NCI-H446 (cell line): ENCODE measurements at places on chromosomes 2 and 18.

GRCh38 chr2:136013136-136013685, 27.8 kb upstream of the DARS1 start:
- no peak for DNase-seq

DNA sequence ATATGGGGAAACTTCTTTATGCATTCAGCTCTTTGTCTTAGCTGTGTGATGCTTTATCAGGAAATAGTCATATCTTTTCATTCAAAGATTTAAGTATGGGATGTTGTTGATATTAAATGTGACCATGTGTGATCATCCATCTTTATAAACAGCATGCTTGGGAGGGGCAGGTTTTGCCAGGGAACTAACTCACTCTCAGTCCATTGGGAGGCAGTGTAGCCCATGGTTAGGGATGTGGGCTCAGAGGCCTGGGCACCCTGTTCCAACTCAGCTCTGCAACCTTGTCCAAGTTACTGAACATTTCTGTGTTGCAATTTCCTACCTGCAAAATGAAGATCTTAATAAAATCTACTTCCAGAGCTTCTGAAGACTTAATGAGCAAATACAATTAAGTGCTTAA, 92.0 kb upstream of the BCL2L11 start:
- peak; percentile 0 for DNase-seq

DNA sequence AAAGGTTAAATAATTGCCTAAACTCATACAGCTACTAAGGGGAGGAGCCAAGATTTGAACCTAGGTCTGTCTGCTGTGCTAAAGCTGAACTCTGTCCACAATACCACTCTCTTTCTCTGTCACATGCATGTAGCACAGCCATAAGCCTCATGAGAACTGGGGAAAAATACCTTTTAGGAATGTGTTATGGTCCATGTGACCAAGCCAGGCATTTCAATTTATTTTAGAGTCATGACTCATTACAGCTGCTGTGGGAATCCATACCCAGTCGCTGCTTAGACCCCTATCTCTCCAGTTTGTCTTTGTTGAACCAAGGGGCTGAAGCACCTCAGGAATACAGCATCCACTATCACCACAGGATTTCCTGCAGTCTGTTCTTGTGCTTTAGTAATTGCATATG, 200.0 kb upstream of the SIX3 start:
- DNase-seq, result no peak

DNA sequence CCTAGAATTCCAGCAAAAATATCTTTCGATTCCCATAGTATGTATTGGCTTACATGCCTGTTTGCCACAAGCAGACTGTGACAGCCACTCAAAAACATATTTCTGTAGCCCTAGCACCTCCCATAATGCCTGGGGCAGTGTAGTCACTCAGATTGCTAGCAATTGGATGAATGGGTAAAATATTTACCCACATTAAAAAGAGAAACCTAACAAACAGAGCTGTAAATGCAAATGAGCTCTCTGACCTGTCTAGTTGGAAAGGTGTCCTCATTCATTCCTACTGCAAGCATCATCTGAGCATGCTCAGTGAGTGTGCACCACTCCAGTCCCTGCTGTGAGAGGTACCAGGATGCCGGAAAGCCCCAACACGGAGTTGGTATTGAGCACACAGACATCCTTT, 234.0 kb upstream of the RAB12 start:
- DNase-seq, result no peak

DNA sequence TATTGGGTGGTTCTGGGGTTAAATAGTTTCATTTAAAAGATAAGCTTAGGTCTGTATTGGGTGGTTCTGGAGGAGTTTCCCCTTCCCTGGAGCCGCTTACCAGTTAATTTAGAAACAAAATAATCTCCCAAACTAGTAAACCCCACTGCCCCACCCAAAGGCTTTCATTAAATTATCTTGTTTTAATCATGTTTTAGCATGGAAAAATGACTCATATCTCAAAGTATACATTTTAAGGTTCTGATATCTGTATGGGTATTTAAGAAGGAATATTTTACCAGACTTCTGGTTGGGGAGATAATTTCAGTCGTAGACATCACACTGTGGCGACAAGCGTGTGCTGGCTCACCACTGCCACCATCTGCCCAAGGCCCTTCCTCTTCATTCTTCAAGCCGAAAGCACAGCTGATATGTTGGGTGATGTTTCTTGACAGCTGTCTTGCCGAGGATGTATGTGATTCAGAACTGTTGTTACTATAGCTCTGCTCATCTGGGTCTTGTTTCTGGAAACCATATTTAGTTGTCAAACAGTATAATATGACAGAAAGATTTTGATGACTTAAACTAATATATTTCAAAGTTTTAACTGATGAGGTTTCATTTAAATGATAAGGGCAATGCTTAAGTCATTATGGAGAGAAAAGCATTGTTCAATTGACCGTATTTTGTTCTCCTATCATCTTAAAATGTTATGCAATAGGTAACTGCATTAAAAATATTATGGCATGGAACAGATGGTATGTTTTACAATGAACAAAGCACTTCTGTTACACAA, 5.1 kb downstream of the FIGLA start:
- DNase-seq, result peak; percentile 46

DNA sequence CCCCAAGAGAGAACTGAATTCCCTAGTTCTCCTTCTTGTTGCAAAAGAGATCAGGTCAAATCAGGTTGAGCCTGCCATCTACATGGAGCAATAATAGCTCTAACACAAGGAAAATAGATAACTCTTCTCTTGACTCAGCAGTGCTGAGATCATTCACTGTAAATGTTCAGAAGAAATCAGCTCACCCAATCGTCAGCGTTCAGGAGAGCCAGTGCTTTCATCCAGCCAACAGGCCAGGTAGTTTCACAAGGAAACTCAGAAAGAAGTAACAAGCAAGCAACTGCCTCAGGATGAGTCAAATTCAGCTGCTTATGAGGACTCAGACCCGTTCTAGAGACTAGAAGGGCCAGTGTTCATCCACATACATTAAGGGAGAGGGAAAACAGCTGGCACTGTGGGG, 5.9 kb downstream of the LMAN2L start:
- no peak for DNase-seq

GRCh38 chr2:29443151-29443550, 327.9 kb downstream of the CLIP4 start:
- DNase-seq, result peak; percentile 59

DNA sequence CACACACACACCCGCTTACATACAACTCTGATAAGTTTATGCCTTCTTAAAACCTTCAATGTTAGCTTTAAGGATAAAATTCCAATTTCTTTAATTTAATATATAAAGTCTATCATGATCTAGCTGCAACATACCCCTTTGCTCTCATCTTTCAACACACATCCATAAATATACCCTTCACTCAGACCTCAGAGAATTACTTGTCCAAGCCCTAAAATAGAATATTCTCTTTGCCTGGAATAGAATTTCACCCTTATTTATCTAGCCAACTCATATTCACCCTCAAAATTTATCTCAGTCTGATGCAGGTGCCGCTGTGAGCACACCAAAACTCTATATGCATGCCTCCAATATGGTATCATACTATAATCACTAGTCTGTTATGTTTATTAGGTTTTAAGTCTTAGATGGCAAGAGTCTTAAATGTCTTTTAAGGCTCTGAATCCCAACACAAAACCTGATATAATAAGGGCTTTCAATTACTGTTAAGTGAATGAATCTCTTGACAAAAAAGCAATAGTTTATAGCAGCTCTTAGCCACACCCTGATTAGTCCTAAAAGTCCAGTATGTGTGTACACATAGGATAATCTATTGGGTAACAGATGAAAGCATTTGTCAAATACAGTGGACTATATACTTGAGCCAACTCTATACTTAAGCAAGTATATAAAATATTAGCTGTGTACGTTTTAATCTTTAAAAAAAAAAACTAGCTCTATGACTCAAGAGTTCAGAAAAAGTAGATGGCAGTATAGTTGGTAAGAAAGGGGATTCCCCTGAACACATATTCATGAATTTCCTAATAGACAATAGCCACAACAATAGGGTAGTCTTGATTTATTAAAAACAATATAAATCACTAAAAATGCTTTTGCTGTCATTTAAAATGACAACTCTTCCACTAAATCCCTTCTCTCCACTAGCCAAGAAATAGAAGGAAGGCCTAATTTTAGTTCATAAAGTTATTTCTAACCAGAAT, 144.5 kb downstream of the EXOC6B start:
- no peak for DNase-seq

GRCh38 chr2:12941203-12941602, 224.5 kb downstream of the TRIB2 start:
- DNase-seq, result no peak

GRCh38 chr2:45774688-45775244, 123.3 kb downstream of the PRKCE start:
- no peak for DNase-seq

DNA sequence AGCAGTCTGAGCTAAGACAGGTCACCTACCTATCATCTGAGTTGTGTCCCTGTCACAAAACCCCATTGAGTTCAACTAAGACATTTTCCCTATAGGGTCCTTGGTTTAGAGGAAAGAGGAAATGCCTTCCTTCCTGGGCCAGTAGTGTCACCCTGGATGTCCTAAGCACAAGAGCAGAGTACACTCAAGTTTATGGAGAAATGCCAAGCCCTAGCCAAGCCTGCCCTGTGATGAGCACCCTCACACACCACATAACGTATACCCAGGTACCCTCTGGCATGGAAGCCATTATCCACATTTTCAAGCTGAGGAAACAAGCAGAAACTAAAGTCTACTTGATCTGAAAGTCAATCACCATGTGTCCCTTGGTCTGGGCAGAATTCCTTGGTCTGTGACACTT, 37.3 kb downstream of the SUCLG1 start:
- no peak for DNase-seq

DNA sequence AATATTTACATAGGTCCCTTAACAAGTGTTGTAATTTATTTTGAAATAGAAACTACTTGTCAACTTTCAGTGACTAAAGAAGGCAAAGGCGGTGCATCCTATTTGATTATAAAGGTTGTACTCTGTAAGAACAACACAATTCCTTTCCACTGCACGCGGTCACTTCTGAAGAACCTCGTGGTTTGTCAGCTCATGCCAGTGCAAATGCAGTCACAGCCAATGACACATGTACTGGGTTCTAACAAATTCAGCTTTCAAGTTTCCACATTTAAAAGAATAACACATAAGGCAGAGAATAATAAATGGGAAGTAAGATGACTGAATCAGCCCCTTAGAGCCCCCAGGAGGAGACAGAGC, 39.7 kb downstream of the CYB5A start:
- no peak for DNase-seq

DNA sequence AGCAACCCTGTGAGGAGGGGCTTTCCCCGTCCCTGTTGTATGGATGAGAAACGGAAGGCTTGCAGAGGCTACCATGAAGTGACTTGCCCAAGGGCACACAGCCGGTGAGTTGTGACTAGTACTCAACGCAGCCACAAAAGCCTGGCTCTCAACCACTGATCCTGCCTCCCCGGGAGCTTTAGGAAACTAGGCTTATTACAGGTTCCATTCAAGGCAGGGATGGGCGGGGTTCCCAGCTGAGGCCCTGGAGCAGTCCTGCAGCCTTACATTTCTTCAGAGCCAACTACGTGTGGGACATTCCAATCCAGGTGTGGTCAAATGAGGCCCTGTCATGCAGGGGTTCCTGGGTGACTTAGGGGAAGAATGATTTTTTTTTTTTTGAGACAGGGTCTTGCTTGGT, 59.6 kb downstream of the MEX3C start:
- no peak for DNase-seq

DNA sequence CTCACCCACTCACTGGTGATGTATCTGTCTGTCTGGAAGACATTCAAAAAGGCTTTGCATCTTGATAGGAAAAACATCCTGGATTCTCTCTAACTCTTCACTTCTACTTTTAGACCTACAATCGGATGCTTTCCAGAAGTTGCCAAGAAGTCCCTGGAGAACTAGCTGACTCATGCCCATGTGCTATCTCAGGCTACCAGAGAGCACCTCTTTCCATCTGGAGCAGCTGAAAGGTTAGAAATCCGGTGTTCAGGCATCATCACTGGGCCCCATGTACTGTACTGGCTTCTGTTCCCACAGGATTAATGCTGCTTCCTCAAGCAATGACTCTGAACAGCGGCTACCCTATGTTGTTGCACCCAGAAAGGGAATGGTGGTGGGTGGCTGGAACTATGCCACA, 259.0 kb downstream of the NBAS start:
- DNase-seq, result no peak

- DNase-seq, result no peak
These were observed 1.4 kb downstream of the SP110 start for GRCh38 chr2:230218421-230218820.

DNA sequence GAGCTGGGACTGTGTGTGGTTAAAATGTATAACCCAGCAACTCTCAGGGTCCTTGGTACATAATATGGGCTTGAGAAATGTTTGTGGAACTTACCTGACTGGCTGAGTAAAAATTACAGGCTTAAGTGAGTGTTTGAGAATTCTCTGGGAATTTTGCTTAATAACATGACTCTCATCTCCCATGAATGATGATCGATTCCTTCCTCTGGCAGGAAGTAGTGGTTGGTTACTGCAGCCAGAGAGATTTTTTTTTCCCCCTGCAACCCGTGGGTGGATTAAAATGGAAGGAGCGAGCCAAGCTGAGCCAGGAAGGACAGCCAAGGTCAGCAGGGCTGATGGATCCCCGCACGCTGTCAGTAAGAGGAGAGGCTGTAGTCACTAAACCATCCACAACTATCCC, 40.6 kb upstream of the RFX8 start:
- no peak for DNase-seq

- DNase-seq, result no peak
These were observed 52.9 kb upstream of the SPATS2L start for GRCh38 chr2:200253639-200254038.

GRCh38 chr2:238967031-238967977, 119.4 kb downstream of the TWIST2 start:
- DNase-seq, result no peak

GRCh38 chr18:37778417-37779165, 213.0 kb upstream of the CELF4 start:
- peak; percentile 27 for DNase-seq

DNA sequence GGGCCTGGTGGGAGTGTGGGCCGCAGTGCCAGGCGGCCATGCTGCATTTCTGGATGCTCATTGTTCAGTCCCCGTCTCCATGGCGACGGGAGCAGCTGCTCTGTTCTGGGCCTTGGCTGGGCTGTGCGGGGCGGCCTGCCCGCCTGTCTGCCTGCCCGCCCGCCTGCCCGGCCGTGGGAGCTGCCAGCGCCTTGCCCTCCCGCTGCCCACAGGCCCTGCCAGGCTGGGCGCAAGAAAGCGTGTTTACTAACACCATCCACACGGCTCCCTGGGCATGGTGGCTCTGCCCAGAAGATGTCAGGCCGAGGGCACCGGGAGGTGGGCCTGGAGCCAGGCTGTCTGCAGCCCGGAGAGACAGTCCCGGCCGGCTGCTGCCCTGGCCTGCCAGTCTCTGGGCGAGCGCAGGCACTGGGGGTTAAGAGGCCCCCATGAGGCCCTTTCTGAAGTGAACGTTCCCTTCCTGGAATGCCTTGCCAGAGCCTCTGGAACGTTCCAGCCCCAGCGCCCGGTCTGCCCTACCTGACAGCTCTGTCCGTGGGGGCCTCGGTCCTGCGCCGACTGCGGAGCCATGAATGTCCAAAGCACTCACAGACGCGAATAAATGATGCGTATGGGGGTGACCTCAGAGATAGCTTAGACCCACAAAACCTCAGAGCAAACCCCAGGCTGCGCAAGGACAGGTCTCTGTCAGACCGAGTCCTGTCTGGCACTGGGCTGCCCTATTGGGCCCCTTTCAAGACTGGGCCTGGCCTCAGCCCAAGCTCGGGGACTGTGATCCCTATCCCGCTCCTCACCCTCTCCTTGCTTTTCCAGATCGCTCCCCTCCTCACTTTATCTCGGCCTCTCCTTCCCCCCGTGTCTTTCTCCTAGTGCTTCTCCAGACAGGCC, 44.3 kb downstream of the MYCN start:
- peak; percentile 21 for DNase-seq

GRCh38 chr2:135066710-135067109, 14.6 kb downstream of the RAB3GAP1 start:
- DNase-seq, result no peak
